ENCODE measurements at places on chromosomes 1 and 21.

DNA sequence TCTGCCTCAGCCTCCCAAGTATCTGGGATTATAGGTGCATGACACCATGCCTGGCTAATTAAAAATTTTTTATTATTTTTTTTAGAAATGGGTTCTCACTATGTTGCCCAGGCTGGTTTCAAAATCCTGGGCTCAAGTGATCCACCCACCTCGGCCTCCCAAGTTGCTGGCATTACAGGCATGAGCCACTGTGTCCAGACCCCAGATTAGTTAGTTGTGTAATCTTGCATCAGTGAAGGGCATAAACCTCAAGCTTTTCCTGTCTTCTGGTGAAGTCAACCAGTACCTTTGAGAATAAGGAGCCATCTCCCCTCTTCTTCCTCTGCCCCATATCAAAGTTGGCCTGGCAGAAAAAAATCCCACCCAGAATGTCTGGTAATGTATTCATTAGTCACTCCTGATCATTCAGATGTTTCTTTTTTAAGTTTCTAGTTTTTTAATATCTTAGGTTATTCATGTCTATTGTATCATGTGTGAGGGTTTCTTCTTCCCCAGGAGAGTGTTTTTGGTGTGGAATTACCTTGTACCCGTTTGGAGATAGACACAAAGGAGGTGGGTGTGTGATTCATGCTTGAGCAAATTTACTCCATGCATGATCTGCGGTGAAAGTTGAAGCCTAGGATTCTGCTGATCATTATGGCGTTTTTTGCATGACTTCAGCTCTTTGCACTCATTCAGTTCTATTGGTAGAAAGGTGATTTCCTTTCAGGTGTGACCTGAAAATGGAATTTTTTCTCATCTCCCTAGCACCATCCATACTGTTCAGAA, 144.0 kb downstream of the FMN2 start:
- no peak for DNase-seq

- DNase-seq: no peak
Observed at GRCh38 chr1:30900486-30900885, 8.1 kb downstream of the SDC3 start.

DNA sequence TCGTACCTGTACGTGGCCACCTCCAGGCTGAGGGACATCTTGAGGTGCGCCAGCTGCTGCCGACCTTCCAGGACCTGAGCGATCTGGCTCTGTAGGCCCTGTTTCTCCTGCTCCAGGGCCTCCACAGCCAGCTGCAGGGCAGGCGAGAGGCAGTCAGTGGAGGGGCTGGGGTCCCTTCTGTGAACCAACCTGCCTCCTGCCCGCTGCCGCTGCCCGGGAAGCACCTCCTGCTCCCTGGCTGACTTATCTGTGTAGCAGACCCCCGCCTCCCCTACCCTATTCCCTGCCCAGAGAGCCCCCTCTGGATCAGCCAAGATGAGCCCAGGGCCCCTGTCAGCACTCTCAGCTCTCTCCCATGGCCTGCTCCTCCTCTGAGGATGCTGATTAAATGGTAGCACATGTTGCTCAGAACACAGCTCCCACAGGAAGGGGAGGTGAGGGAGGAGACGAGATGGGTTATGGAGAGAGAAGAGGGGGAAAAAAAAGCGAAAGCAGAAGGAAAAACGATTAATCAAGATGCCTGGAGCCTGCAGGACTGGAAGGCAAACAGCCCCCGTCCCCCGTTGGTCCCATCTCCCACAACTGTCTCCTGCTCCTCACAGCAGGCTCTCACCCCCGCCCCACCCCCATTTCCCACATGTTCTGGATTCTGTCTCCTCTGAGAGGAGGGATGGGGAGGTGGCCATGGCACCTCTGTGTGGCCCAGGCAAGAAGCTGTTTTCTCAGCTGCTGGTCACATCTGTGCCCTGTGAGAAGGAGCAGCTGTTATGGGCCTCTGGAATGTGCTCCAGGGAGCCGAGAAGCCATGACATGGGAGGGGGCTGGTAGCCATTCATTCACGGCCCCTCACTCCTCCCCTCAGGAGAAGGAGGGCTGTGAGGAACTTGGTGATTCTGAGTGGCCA, 1.7 kb downstream of the NES start:
- no peak for DNase-seq

DNA sequence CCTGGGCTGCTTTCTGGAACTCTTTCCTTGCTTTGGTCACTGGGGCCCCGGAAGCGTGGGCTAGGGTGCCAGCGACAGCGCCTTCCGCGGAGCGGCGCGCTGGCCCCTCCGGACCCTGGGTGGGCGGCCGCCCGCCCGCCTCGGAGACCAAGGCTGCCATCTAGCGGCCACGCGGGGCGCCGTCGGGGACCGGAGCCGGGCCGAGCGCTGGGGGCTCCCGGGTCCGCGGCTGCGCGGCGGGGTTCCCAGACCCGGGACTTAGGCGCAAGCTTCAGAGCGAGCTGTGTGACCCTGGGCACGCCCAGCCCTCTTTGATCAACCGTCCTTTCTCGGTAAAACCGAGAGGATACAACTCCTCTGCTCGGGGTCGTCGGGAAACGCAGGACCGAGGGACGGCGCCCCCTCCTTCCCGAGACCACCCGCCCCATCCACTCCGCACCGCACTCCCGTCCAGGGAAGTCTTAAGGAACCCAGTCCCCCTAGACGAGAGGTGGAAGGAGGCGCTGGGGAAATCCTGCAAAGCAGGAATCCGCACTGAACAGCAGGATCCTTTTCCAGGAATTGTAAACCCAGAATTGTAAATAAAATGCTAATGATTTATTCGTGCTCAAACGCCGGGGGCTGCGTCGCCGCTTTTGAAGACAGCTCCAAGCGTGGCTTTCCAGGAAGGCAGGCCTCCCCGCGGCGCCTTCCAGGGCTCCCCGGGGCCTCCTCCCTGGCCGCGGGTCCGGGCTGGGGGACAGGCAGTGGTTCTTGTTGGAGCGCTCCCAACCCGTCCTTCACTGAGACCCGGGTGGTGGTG, 41.2 kb downstream of the RRAGC start:
- peak; percentile 16 for DNase-seq

- DNase-seq: peak; percentile 84
Observed at GRCh38 chr1:25549273-25550154, 6.1 kb downstream of the LDLRAP1 start.

DNA sequence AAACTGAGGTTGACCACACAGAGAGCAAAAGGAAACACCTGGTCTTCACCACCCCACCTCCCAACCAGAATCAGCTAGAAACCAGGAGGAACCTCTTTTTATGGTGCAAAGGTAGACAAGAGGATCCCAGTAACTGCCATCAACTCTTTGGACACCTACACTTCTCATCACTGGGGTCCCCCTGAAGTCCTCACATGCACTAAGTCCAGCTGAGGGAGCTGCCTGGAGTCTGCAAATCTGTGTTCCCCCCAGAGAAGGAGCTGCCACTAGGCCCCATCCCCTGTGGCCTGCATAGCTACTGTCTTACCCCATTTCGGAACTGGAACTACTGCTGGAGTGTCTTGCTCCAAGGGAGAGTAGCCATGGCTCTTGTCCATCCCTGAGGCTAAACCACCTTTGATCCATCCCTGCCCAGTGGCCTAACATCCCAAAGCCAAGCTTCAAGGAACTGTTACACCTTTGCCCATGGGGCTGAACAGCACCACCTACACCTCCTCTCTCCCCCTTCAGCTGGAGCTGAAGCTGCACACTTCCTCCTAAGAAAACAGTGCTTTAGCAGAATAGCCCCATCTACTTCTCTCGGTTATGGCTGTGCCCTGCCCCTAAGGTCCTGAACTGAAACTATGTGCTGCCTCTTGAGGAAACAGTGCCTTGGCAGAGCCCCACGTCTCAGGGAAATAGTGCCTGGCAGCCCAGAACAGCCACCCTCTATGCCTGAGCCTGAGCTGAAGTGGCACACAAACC, 85.4 kb upstream of the CD53 start:
- DNase-seq: peak; percentile 3

- no peak for DNase-seq
Observed at GRCh38 chr1:201267481-201268229, 15.7 kb upstream of the PKP1 start.

- DNase-seq: no peak
Observed at GRCh38 chr1:80278936-80279335, 1272.4 kb upstream of the ADGRL4 start.

DNA sequence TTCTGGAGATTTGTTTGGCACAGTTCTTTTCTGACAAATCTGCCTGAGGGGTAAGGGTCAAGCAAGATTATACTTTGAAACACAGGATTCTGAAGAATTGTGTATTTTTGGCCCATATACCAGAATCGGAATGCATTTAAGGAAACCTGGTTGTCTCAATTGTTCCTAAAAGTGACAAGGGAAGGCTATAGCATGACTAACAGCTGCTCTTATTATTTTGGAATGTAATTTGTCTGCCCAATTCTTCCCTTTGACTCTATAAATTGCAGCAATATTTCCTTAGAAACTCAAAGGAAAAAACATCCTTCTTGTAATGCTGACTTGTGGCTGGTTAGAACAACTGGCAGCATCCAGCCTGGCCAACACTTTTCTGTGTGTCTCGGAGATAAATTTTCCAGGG, 15.8 kb upstream of the VCAM1 start:
- no peak for DNase-seq

Measured in stimulated activated naive CD4-positive, alpha-beta T cell treated with Interleukin-2 at 50 U/mL for 16 hours (primary cell).